ENCODE measurements at places on chromosomes 6 and 20.
A peak's percentile ranks its signal among the peaks of the same experiment; 100 is the strongest.

GRCh38 chr6:16184129-16184528 is 54.3 kb upstream of the GMPR start:
- DNase-seq, result peak; percentile 66

GRCh38 chr6:151652325-151652724 is 155.2 kb upstream of the ESR1 start:
- DNase-seq, result no peak

DNA sequence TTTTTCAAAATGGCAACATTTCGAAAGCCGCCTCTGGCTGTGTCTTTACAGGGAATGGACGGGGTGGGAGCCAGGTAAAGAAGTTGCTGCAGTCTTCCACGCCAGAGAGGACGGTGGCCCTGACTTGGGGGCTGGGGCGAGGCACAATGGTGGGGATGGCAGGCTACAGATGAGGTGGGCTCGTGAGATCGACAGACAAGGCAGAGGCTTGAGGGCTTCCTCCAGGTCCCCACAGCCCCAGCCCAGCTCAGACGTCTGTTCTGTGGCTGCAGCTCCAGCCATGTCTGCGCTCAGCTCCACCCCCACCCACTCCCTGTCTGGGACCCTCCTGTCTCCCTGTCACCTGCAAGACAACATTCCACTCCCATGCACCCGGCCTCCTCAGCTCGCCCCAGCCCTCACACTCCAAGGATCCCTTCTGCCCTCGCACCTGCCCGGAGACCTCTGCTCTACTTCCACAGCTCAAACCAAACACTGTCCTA is 7.4 kb upstream of the C20orf144 start:
- peak; percentile 73 for DNase-seq

- DNase-seq, result no peak
Measured at GRCh38 chr6:80021591-80021990, 17.1 kb downstream of the TTK start.

- DNase-seq, result no peak
Measured at GRCh38 chr6:1470040-1470439, 80.7 kb downstream of the FOXF2 start.

GRCh38 chr6:17984812-17985670 is 2.4 kb downstream of the KIF13A start:
- DNase-seq, result no peak

- DNase-seq, result no peak
Measured at GRCh38 chr6:31701666-31702404, 1.3 kb downstream of the ABHD16A start.

- no peak for DNase-seq
Measured at GRCh38 chr6:37653933-37654565, 43.6 kb downstream of the MDGA1 start.

DNA sequence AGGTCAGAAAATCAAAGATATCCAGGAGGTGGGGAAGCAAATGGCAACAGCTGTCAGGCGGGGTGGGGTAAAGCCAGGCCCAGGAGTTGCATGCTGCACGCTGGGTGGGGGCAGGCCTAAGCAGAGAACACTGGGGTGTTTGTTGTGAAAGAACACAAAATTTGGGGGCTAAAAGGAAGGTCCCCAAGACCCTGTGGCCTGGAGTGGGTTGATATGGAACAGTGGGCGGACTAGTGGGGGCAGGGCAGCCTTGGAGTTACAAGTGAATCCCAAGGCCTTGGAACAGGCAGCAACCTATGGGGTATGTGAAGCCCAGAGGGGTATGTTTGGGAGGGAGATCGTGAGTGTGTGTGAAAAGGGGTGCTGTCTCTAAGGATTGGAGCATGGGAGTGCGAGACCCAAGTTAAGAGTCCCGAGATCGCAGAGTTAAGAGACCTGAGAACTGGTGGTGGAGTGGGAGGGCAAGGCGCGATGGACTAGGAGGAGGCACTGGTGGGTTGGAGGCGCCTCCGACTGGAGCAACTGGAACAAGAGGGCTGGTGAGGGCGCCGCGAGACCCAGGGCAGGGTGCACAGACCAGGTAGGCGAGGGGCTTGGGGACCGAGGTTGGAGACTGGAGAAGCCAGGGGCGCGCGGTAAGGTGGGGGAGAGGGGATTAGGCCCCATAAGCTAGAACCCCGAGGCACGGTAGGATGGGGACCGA is 658 bp downstream of the CUL7 start:
- DNase-seq, result peak; percentile 81

- no peak for DNase-seq
Measured at GRCh38 chr20:53571555-53572286, 21.9 kb downstream of the ZNF217 start.

Measured in aorta (tissue), 5 donors.